ENCODE measurements at places on chromosomes 12 and 14. TPM values are rescaled to one million over a fixed set of nuclear protein-coding genes. Genes with fewer than 3 reads are reported as not detected.

Gene EPS8
- 56.6 TPM for total RNA-seq

Gene TPH2
- total RNA-seq, result not detected

Gene TMEM229B
- 0.30 TPM for total RNA-seq

Gene RFX4
- total RNA-seq, result not detected

Gene P3H3
- 2.6 TPM for total RNA-seq

Gene IL25
- total RNA-seq, result not detected

DNA sequence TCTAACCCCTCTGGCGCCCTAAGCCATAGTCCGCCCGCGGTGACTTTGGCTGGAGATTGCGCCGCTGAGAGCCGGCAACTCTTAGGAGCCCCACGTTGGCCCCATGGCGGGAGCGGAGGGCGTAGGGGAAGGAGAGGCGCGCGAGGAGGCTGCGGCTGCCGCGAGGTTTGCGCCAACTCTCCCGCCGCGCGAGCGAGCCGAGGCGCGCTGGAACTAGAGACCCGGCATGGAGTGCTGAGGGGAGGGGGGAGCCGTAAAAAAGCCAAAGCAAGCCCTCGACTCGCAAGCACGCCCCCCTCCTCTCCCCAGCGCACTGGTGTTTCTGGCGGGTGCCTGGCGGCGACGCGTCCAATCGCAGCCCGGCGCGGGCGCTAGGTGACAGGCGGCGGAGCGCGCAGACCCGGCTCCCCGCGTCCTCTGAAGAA lies at the start of gene SYT10:
Gene SYT10 (minus strand): TSS at position 233 of the 425 bp plus-strand sequence. CDS start 297 bp downstream, outside the sequence.
- DNase-seq, result no peak

DNA sequence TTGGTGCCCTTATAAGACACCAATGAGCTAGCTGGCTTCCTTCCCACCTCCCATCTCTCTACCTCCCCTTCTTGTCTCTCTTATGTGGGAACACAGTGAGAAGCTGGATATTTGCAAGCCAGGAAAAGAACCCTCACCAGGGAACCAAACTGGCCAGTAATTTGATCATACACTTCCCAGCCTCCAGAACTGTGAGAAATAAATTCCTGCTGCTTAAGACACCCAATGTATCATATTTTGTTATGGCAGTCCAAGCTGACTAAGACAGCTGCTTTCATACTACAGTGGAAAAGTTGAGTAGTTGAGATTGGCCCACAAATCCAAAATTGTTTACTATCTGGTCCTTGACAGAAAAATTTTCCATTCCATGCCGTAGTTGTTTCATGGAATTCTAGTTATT lies 269.0 kb downstream of the KCNH5 start:
- no peak for DNase-seq

GRCh38 chr12:25942709-25943108 lies 15.8 kb upstream of the RASSF8 start:
- no peak for DNase-seq

DNA sequence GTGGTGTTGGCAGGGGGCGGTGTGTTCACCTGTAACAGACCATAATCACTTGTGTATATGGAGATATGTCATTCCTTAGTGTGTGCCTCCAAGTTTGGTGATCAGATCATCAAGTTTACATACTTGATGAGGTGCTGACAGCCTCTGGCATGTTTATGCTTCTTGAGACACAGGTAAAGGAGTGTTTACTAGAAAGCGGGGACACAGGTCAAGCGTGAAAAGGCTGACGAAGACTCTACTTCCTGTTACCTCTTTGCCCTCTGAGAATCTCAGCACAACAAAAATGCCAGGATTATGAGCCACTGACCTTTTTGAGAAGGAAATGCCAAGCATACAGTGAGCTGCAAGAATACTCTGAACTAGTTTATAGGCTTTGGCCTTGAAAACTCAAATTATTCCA lies 29.6 kb downstream of the PRDM4 start:
- DNase-seq, result no peak

DNA sequence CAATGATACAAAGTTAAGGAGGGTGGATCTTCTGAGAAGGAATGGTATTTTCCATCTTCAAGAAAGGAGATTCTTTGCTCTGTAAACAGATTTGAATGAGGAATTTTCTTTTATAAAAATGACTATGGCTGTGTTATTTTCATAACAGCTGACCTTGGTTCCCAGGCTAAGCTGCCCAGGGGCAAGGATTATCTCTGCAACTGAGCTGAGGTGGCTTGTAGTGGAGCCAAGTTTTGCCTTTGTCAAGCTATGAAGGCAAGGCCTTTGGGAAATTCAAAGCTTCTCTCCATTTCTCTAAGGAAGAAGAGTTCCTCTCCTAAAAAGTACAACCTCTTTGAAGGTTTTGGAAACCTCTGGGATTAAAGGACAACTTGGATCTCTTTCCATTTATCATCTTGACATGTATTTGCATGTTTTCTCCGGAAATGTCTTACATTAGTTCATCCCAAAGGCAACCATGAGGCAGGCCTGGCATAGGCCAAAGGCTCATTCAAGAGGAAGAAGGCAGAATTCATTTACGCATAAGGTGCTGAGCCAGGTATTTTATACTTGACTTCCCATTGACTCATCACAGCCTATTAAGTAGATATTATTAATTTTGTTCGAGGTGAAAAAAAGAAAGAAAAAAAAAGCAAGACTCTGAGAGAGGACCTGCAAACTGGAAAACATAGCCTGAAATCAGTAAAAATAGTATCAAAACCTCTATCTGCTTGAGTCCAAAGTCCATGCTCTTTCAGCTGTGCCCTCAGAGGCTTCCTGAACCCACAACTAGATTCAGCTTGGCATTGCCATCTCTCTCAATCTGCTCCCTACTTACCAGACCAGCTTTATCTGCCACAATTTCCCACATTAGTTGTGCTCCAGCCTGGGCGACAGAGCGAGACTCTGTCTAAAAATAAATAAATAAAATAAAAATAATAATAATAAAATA lies 24.0 kb upstream of the CKAP4 start:
- no peak for DNase-seq

DNA sequence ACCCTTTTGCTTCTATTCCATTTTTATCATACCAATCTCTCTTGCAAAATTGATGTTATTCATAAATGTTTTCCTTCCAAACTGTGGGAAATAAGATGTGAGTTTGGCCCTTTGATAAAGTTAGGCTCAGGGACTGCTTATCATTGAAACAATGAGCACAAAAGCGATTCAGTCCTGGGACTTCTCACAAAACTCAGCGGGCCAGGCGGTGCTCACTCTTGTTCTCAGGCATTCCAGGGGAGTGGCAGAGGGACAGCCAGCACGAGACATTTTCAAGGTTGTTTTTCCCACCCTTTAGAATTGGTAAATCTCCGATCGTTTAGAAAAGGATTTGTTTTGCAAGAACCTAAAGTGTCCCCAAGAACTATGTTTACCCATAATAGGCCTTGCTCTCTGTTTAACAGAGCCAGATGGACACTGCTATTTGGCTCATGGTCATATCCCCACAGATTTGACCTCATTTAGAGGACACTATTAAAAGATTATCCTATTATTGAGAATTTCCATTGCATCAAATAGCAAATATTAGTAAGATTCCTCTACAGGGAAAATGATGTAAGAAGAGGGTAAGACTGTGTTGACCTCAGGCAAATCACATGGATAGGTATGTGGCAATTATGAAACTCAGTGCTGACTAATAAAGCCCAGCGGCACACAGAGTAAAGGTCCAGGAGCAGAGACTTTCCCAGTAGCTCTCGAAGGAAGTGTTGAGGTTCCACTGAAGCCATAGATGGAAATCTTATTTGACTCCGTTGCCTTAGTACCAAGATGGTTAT lies 102.7 kb upstream of the USP44 start:
- no peak for DNase-seq

- no peak for DNase-seq
Measured at GRCh38 chr12:76183459-76184186, 99.1 kb upstream of the NAP1L1 start.

DNA sequence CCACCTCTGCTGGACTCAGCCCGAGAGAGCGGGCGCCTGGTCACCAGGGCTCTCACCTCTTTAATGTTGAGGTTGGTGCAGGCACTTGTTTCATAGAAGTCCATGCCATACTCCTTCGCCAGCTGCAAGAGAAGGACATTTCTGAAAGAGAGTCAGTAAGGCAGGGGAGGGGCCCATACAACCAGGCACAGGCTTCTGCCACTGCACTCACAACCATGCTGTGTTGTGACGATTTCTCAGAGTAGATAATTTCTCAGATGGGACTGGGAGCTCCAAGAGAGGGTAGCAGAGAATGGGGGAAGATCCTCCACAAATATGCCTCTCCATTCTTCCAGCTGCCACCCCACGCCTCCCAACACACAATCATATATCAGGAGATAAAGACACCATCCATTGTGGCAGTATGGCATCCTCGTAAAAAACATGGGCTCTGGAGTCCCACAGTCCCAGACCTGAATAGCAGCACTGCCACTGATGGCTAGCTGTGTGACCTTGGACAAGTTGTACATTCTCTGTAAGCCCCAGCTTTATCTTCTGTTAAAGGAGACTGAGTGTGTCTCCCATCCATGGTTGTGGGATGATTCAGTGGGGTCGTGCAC lies 6.2 kb upstream of the GPX2 start:
- no peak for DNase-seq

GRCh38 chr12:6276956-6277620 lies 33.4 kb upstream of the PLEKHG6 start:
- no peak for DNase-seq

- no peak for DNase-seq
Measured at GRCh38 chr12:26770239-26771070, 62.5 kb downstream of the ITPR2 start.

DNA sequence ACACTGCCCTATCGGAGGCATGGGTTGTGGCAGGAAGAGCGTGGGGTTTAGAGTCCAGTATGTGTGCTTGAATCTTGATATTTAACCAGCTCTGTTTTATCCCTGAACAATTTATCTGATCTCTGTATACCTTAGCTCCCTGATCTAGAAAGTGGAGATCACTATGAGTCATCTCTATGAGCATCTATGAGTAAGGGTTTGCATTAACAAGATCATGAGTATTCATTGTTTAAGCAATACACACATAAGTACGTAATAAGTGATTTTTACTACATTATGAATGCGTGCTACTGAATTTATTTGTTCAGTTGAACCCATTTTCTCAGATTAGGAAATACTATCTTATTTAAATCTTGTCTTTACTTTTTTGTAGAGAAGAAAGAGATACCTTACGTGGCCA lies 49.4 kb downstream of the GPATCH2L start:
- DNase-seq, result no peak

GRCh38 chr12:77878901-77879300 lies 48.2 kb downstream of the NAV3 start:
- DNase-seq, result no peak

DNA sequence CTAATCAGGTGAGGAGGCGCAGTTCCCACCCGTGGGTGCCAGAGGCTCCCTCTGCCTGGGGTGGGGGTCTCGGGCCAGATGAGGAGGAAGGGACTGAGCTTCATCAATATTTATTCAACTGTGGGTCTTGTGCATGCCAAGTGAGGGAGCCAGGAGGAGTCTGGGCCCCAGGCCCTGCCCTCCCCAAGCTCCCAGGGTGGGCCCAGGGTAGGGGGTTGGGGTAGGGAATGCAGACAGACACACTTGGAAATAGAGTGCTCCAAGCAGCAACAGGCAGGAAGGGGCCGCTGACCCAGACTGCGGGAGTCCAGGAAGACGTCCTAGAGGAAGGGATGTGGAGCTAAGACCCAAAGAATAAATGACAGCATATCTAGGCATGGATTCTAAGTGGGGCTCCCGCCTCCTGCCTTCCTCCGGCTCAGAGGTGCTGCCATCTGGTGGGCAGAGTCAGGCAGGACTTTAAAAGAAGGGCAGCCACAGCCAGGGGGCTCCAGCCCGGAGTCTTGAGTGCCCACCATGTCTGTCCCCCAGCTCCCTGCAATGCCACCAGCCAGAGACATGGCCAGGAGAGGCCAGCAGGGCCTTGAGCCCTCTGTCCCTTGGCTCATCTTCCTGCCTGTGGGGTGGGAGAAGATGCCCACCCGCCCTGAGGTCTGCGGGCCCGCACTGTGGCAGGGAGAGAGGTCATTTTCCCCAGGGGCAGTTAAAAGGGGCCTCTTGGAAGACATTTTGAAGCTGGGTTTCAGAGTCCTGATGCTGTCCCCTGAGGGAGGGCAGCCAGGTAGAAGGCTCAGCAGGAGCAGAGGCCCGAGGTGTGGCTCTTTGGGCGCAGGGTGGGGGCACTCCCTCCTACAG lies 70.1 kb downstream of the PHETA1 start:
- no peak for DNase-seq

DNA sequence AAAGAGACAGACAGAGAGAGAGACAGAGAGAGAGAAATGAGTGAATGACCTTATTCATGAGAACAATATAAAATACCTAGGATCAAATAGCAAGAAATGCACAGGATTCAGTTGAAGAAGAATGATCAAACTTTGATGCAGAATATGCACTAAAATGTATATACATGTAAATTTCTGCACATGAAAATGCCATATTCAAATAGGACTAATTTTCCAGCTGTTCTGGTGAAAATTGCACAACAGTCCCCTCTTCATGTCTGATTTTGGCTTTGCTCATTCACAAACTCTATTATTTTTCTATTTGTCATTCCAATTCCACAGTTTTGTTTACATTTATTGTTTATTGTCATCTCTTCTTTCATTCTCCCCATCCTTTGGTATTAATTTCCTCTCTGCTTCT lies 34.2 kb downstream of the PRB2 start:
- DNase-seq, result no peak

- DNase-seq, result no peak
Measured at GRCh38 chr12:52391618-52392002, 6.2 kb upstream of the KRT84 start.

All from esophagus squamous epithelium (tissue), 5 donors.